Fibroblast of lung (primary cell): ENCODE measurements at places on chromosomes 4 and X. TPM values are rescaled to one million over a fixed set of nuclear protein-coding genes. Genes with fewer than 3 reads are reported as not detected.

The VSIG4 gene
- not detected in 2 replicates for total RNA-seq

The BEND4 gene
- total RNA-seq, result under 0.01 TPM in 1 of 2 replicates, not detected in the other

The CT47B1 gene
- total RNA-seq, result not detected in 2 replicates

The HSFX4 gene
- total RNA-seq, result not detected in 2 replicates

The RAB33A gene
- total RNA-seq, result 12.6 and 18.3 TPM in 2 replicates

The ZMAT1 gene
- 0.51 and 1.8 TPM in 2 replicates for total RNA-seq

The SYP gene
- total RNA-seq, result 0.17 and 0.26 TPM in 2 replicates

The FAM184B gene
- under 0.01 TPM in 1 of 2 replicates, not detected in the other for total RNA-seq

The RGN gene
- 15.4 and 23.8 TPM in 2 replicates for total RNA-seq

The BTC gene
- total RNA-seq, result 3.1 and 7.8 TPM in 2 replicates

The GAGE12F gene
- total RNA-seq, result not detected in 2 replicates

The ADGRG2 gene
- total RNA-seq, result under 0.01 TPM in 2 replicates

The CYP4V2 gene
- total RNA-seq, result 27.2 and 37.8 TPM in 2 replicates

The MID2 gene
- 17.2 and 17.5 TPM in 2 replicates for total RNA-seq

The GAGE12J gene
- total RNA-seq, result not detected in 2 replicates

The FABP2 gene
- not detected in 2 replicates for total RNA-seq

The NXF2B gene
- not detected in 2 replicates for total RNA-seq

The ARX gene
- total RNA-seq, result not detected in 2 replicates

The FHIP1A gene
- total RNA-seq, result under 0.01 TPM in 2 replicates

The BTK gene
- not detected in 2 replicates for total RNA-seq

The MAGEC2 gene
- 0.17 TPM in 1 of 2 replicates, not detected in the other for total RNA-seq

The GAGE12E gene
- not detected in 2 replicates for total RNA-seq

The SPP1 gene
- total RNA-seq, result 0.17 and 0.26 TPM in 2 replicates

The MUC7 gene
- total RNA-seq, result not detected in 2 replicates

The RNF150 gene
- total RNA-seq, result 0.51 and 0.66 TPM in 2 replicates

The SAGE1 gene
- total RNA-seq, result not detected in 2 replicates

The AWAT2 gene
- not detected in 2 replicates for total RNA-seq

The GLOD5 gene
- not detected in 2 replicates for total RNA-seq

The GAB1 gene
- 8.5 and 10.6 TPM in 2 replicates for total RNA-seq

The SLC25A6 gene
- total RNA-seq, result 158 and 194 TPM in 2 replicates

The MAGEA8 gene
- total RNA-seq, result not detected in 2 replicates

The NUDT9 gene
- 16.4 and 18.8 TPM in 2 replicates for total RNA-seq

The IQCM gene
- under 0.01 TPM in 1 of 2 replicates, not detected in the other for total RNA-seq

The ANKRD37 gene
- 3.3 and 6.2 TPM in 2 replicates for total RNA-seq

The TRIM60 gene
- not detected in 2 replicates for total RNA-seq

The SMIM43 gene
- total RNA-seq, result 0.26 and 0.83 TPM in 2 replicates

The SPANXN4 gene
- total RNA-seq, result not detected in 2 replicates

The REELD1 gene
- total RNA-seq, result not detected in 2 replicates

The LAP3 gene
- total RNA-seq, result 116 and 129 TPM in 2 replicates

The KIAA1210 gene
- total RNA-seq, result not detected in 2 replicates

The PRKG2 gene
- 17.5 and 26.5 TPM in 2 replicates for total RNA-seq

The MAMLD1 gene
- total RNA-seq, result 0.77 and 3.6 TPM in 2 replicates

The MAGT1 gene
- total RNA-seq, result 156 and 211 TPM in 2 replicates

The TMEM175 gene
- 10.3 and 16.3 TPM in 2 replicates for total RNA-seq
